Ovary (tissue), 10 donors: ENCODE measurements at places on chromosomes 2 and 18. TPM values are rescaled to one million over a fixed set of nuclear protein-coding genes. Genes with fewer than 3 reads are reported as not detected.

GRCh38 chr2:122478771-122479170, 723.3 kb downstream of the TSN start:
- DNase-seq: no peak

DNA sequence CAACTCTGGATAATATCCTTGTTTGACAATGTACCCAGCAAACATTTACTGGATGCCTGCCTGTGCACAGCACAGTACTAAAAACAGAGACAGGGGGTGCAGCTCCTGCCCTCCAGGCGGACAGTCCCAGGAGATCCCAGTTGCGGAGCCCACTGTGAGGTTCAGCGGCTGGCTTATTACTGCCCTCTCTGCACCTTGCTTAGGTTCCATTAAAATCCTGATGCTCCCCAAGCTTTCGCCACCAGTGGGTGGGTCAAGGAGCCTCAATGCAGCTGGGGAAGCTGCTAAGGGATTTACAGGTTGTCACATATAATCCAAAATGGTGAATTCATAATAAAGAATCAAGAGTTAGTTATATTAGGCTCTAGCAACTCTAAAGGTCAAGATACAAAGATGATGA, 38.3 kb downstream of the CRACDL start:
- no peak for DNase-seq

GRCh38 chr2:161905389-161906046, 168.5 kb downstream of the DPP4 start:
- DNase-seq: no peak

COL4A4 gene
- total RNA-seq: 1.2 TPM
